Activated CD4-positive, alpha-beta T cell treated with anti-CD3 and anti-CD28 coated beads for 36 hours (primary cell): ENCODE measurements at places on chromosomes 4 and X. TPM values are rescaled to one million over a fixed set of nuclear protein-coding genes. Genes with fewer than 3 reads are reported as not detected.

Gene CSN3
- total RNA-seq = not detected

Gene RAB33A
- 24.7 TPM for total RNA-seq

Gene CFAP99
- total RNA-seq = not detected

Gene S100P
- 1.9 TPM for total RNA-seq

Gene ASB9
- 0.14 TPM for total RNA-seq

Gene NRK
- not detected for total RNA-seq

Gene PRR32
- not detected for total RNA-seq

Gene STBD1
- total RNA-seq = 0.14 TPM

Gene EPHA5
- not detected for total RNA-seq

Gene POLN
- 2.3 TPM for total RNA-seq

Gene BEND2
- not detected for total RNA-seq

Gene TMEM47
- not detected for total RNA-seq

Gene MAGEB5
- not detected for total RNA-seq

Gene NSDHL
- total RNA-seq = 20.6 TPM

Gene SSX3
- total RNA-seq = not detected

Gene SHROOM3
- total RNA-seq = not detected

Gene BEX5
- 2.3 TPM for total RNA-seq
